ENCODE measurements at places on chromosomes 11 and 22. TPM values are rescaled to one million over a fixed set of nuclear protein-coding genes. Genes with fewer than 3 reads are reported as not detected.

- no peak for DNase-seq
Observed at GRCh38 chr11:103344886-103345285, 235.7 kb downstream of the DYNC2H1 start.

- no peak for DNase-seq
Observed at GRCh38 chr11:132464939-132465338, 1067.4 kb downstream of the OPCML start.

- no peak for DNase-seq
Observed at GRCh38 chr11:65557280-65558001, 718 bp downstream of the LTBP3 start.

DNA sequence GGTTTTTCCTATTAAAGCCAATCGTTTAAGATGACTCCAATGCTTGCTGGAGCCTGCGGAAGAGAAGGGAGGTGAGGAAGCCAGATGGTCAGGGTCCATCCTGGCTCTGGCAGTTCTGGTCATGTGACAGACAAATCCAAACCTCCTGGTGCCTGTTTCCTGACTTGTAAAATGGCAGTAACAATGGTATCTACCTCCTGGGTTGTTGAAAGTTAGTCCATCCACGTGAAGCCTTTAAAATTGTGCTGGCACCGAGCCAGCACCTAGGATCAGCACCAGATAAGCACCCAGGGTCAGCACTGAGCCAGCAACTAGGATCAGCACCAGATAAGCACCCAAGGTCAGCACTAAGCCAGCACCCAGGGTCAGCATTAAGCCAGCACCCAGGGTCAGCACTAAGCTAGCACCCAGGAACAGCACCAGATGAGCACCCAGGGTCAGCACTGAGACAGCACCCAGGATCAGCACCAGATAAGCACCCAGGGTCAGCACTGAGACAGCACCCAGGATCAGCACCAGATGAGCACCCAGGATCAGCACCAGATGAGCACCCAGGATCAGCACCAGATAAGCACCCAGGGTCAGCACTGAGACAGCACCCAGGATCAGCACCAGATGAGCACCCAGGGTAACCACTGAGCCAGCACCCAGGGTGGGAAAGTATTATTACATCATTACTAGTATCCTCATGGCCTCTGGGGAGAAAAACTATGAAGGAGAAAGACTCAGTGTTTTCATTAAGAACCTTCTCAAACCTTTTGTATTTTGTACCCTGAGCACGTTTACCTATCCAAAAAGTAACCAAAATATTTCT, 17.2 kb downstream of the KIAA0930 start:
- DNase-seq = no peak

SLC7A4 gene
- total RNA-seq = not detected

HIPK3 gene
- 302 TPM for total RNA-seq

GRCh38 chr11:119356349-119357031, 10.0 kb upstream of the MFRP start:
- peak; percentile 92 for DNase-seq

DNA sequence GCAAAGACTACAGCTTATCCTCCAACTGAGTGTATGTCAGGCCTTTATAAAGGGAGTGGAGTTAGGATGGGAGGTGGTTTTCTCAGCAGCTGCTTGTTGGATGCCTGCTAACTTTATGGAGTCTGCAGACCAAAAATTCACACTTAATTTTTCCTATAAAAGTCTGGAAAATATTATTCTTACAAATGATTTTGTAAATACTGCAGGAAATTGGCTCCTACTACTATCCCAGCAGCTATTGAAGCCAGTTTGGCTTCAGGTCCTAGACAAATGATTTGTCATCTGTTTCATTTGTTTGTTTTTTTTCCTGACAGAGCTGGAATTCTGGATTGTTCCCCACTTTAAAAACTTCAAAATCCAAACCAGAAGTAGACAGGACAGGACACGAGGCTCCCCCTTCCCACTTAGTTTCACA, 292.5 kb downstream of the TMEM135 start:
- no peak for DNase-seq

RAPSN gene
- 3.7 TPM for total RNA-seq

All from cardiac septum (tissue), 1 donor.